ENCODE measurements at places on chromosomes 1 and 21.

DNA sequence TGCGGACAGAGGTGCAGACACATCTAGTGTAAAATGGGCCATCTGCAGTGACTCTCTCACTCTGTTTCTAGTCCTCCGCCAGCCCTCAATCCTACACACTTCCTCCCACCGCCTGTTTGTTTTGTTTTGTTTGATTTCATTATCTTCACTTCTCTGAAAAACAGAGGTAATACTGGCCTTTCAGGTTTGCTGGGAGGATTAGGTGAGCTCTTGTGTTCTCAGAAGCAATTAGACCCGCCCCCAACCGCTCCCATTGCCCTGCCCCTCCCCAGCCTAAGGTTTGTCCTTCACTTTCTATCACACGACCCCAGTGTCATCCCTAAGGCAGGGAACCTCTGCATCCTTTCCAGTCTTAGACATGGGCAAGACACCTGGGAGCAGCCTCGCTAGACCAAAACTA, 43.2 kb upstream of the TACSTD2 start:
- no peak for DNase-seq

DNA sequence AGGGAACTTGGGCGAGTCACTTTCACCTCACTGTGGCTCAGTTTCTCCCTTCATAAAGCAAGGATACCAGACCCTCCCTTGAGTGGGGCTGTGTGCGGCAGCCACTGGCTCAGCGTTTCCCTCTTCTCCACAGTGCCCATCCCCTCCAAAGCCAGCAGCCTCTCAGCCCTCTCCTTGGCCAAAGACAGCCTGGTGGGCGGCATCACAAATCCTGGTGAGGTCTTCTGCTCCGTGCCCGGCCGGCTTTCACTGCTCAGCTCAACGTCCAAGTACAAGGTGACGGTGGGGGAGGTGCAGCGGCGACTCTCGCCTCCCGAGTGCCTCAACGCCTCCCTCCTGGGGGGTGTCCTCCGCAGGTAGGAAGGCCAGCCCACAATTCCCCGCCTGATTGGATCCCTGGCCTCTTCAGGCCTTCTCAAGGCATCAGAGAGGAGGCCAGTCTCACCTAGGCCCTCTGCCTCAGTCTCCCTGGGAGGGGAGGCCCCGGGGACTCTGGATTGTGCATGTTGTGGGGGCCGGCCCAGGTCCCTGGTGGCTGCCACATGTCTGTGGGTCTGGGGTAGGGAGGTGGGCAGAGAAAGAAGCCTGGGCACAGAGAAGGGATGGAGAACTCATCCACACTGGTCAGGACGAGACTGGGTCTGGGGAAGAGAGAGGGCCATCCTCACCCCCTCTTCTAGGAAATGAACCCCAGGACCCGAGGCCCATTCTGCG, 15.2 kb downstream of the TFAP2E start:
- no peak for DNase-seq

- DNase-seq, result no peak
These were observed 14.7 kb downstream of the ZNF648 start for GRCh38 chr1:182046763-182047162.

GRCh38 chr1:84835169-84835568, 57.8 kb downstream of the LPAR3 start:
- DNase-seq, result no peak
